ENCODE measurements at places on chromosomes 7 and 10. TPM values are rescaled to one million over a fixed set of nuclear protein-coding genes. Genes with fewer than 3 reads are reported as not detected.

- no peaks in the 10 kb centered on the region for H3K27me3 ChIP-seq
- no peak overlapping the region for H3K4me3 ChIP-seq
- no peak for DNase-seq
- H3K27ac ChIP-seq = no peak overlapping the region
- no peaks in the 10 kb centered on the region for H3K36me3 ChIP-seq
- H3K4me1 ChIP-seq = no peaks in the 10 kb centered on the region
These were observed 100.1 kb upstream of the IMMP2L start for GRCh38 chr7:111662386-111662785.

GRCh38 chr10:107706096-107706725, 541.7 kb upstream of the SORCS1 start:
- no peaks in the 10 kb centered on the region for H3K27me3 ChIP-seq
- no peak overlapping the region for H3K4me3 ChIP-seq
- H3K4me1 ChIP-seq = no peaks in the 10 kb centered on the region
- DNase-seq = no peak
- peaks cover 97% of the 10 kb centered on the region for H3K36me3 ChIP-seq
- H3K27ac ChIP-seq = no peak overlapping the region

- H3K27me3 ChIP-seq = peaks cover 16% of the 10 kb centered on the region
- no peaks in the 10 kb centered on the region for H3K4me1 ChIP-seq
- no peaks in the 10 kb centered on the region for H3K36me3 ChIP-seq
- H3K4me3 ChIP-seq = no peak within 1 kb of the TSS
- DNase-seq = peak; percentile 0
These were observed at the start of gene HTR5A for GRCh38 chr7:155069992-155070751. Gene HTR5A, plus strand, starts transcription at chr7:155070324. Its CDS starts 576 bp downstream, at chr7:155070900.

DNA sequence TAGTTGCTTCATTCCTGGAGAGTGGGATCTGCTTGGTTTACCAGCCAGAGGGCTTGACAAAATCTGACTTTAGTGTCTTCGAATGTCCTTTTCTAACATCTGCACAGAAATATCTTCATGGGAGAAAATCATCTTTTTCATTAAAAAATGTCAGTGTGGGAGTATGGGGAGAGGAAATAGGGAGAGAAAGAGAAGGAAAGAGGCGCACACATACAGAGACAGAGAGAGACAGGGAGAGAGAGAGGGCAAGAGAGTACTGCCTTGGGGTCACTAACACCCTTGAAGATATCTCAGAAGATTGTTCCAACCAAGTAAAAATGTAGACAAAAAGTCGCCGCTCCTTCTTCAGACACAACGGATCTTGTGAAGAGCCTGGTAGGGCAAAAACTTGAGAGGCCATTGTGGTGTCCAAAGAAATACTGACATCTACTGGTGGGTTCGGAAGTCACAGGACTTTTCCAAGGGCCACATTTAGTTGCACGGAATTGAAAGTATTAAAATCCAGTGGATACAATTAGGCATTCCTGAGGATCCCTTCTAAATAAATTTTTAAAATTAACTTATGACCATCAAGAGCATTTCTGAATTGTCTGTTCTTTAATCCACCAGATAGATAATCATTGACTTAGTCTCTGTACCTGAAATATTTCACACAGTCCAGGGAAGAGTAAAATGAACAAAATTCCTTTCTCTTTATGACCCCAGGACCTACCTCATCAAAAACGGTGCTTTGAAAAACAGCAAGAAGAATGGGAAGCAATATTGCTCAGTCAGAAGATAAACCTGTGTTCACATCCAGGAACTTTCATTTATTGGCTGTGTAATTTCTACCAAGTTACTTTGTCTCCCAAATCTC, 29.7 kb downstream of the VIM start:
- H3K36me3 ChIP-seq = no peaks in the 10 kb centered on the region
- no peaks in the 10 kb centered on the region for H3K27me3 ChIP-seq
- no peaks in the 10 kb centered on the region for H3K4me1 ChIP-seq
- no peak overlapping the region for H3K27ac ChIP-seq

GRCh38 chr7:130426564-130426963, 14.3 kb downstream of the CEP41 start:
- H3K27ac ChIP-seq = no peak overlapping the region
- no peaks in the 10 kb centered on the region for H3K36me3 ChIP-seq
- H3K27me3 ChIP-seq = no peaks in the 10 kb centered on the region
- H3K4me3 ChIP-seq = no peak overlapping the region

DNA sequence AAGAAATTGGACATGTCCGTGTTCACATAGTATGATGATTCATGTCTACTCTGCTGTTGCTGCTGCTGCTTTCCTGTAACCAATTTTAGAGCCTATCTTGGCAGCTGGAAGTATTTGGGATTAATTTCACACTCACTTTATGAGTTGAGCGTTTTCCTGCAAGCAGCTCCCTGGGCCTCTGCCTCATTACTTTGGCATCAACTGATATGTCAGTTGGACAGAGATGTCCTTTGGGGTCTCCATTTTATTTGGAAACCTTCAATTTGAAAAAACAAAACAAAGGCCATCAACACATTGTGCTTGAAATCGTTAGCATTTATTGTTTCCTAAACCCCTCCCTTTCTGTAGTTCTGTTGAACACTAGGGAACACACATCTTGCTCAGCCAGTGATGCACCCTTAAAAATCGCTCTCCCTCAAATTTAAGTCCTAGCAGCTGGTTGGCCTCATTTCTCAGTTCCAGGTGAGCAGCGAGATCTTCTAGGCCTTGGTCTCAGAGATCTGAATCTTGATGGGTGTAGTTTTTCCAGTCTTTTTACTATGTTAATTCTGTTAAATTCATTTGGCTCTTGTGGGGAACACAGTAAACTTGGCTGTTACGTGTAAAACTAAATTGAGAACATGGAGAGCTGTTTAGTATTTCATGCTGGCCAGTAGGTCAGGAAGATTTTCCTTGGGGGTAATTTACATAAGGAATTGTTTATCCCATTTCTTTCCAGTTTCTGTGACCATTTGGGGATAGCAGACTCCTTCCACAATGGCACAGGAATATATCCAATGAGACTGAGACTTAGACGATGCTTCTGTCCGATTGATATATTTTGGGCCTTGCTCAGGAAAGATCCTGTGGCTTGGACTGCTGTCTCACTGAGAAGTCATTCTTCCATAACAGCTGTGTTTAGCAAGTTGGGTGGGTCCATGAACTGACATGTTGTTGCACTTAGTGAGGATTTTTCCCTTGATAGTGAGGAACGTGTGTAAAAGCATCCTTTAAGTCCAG, 371.6 kb downstream of the BBS9 start:
- no peaks in the 10 kb centered on the region for H3K36me3 ChIP-seq
- DNase-seq = no peak
- H3K27ac ChIP-seq = no peak overlapping the region

OR2A7 gene
- polyA plus RNA-seq = not detected

ADD3 gene
- 126 TPM for polyA plus RNA-seq

MMP21 gene
- polyA plus RNA-seq = not detected

SPACDR gene
- polyA plus RNA-seq = 0.40 TPM

FGFR2 gene
- not detected for polyA plus RNA-seq

PLAC9 gene
- not detected for polyA plus RNA-seq

C10orf71 gene
- polyA plus RNA-seq = not detected

Measured in CD14-positive monocyte (primary cell).